NCI-H187 (cell line): ENCODE measurements at places on chromosomes 12 and 14.

- DNase-seq: no peak
Measured at GRCh38 chr12:50038336-50038735, 13.0 kb upstream of the RACGAP1 start.

DNA sequence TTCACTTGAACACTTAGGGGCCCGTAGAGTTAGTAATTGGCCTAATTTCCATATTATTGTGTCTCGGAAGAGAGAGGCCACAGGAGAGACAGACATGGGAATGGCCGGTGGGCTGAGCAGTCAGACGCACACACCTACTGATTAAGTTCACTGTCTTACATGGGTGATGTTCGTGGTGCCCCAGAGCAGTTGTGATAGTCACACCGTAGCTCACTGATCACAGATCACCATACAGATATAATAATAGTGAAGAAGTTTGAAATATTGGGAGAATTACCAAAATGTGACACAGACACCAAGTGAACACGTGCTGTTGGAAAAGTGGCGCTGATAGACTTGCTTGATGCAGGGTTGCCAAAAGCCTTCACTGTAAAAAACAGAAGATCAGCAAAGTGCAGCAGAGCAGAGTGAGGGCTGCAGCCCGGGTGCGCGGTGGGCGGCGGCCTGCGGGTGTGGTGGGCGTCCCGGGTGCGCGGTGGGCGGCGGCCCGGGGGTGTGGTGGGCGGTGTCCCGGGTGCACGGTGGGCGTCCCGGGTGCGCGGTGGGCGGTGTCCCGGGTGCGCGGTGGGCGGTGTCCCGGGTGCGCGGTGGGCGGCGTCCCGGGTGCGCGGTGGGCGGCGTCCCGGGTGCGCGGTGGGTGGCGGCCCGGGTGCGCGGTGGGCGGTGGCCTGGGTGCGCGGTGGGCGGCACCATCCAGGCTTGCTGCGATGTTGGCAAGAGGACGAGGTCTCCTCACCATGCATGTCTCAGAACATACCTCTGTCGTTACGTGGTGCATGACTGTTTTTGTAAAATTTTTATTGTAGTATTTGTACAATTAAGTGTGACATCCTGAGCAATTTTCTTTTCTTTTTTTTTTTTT is 34.3 kb upstream of the TEX22 start:
- DNase-seq: no peak

DNA sequence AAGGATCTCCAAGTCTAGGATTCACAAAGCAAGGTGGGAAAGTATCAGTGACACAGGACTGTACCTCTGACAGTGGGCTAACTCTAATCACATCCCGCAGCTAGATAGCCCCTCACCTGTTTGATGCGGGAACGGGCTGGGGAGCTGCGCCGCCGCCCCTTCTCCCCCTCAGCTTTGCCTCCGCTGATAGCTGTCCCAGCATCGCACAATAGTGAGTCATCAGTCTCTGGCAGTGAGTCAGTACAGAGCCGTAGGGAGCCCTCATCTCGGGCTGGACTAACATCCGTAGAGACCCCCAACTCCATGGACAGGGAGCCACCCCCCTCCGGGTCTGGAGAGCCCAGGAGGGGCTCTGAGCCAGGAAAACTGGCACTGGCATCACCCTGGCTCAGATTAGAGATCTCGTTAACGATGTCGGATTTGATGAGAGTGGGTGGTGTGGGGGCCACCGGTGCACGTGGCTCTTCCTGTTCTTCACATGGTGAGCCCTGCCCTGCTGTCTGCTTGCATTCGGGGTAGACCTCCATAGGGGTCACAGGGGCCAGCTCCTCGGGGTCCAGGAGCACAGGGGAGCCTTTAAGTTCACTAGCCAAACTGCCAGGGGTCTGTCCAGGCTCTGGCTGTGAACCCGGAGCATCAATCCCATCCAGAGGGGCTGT is 10.9 kb downstream of the KMT2D start:
- DNase-seq: no peak

DNA sequence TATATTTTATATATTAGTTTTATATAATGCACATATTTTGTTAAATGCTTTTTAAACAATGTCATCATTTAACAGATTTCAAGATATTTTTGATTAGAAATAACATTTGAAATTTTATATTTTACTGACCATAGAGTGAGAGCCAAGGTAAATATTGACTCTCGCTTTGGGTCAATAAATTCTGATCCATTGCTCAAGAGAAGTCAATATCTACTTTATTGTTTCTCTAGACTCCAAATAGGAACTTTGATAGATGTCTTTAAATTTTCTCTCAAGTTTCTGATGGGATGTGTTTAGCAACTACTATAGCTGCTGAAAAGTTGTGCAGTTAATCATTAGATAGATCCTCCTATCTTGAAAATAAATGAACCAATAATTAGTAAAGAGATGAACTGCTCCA is 61.4 kb upstream of the ATXN7L3B start:
- DNase-seq: no peak

DNA sequence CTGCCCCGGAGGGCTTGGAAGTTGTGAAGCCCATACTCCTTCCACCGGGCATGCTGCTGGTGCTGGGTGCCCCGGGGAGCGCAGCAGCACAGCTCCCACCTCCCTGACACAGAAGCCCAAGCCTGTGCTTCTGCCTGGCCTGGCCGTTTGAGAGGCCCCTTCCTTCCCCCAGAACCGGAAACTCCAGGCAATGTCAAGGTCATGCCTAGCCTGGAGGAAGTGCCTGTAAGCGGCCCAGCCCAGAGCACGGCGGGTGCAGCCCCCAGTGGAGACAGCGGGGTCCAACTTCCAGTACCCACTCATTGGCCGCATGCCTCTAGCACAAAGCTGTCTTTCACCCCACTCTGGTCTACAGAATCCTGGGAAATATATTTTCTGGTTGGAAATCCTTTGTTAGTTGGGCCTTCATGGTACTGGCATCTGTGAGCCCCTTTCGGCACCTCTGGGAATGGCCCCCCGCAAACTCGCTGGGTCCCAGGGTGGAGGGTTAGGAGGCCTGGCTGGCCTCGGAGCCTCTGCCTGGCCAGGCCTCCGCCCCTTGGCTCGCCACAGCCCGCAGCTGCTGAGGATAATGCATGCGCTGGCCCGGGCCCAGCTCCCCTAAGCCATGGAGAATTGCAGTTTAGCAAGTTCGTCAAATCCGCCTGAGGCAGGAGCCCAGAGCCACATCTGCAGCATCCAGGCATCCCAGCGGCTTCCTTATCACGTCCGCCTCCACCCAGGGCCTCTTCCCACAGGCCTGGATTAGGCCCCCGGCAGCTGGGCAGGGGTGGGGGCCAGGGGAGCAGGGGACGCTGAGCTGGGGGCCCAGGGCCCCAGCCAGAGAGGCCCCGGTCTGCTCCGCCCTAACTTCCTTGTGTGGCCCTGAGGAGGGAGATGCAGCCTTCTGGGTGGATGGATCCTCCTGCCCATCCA is 48.9 kb upstream of the DLK1 start:
- DNase-seq: no peak

GRCh38 chr12:83018088-83018487 is 331.4 kb downstream of the TMTC2 start:
- DNase-seq: peak; percentile 8

- peak; percentile 41 for DNase-seq
Measured at GRCh38 chr12:95102916-95103671, 29.7 kb upstream of the NR2C1 start.
